NCI-H2081 treated with DMSO at 0.1 percent for 48 hours (cell line): ENCODE measurements at places on chromosomes 3 and 15.

DNA sequence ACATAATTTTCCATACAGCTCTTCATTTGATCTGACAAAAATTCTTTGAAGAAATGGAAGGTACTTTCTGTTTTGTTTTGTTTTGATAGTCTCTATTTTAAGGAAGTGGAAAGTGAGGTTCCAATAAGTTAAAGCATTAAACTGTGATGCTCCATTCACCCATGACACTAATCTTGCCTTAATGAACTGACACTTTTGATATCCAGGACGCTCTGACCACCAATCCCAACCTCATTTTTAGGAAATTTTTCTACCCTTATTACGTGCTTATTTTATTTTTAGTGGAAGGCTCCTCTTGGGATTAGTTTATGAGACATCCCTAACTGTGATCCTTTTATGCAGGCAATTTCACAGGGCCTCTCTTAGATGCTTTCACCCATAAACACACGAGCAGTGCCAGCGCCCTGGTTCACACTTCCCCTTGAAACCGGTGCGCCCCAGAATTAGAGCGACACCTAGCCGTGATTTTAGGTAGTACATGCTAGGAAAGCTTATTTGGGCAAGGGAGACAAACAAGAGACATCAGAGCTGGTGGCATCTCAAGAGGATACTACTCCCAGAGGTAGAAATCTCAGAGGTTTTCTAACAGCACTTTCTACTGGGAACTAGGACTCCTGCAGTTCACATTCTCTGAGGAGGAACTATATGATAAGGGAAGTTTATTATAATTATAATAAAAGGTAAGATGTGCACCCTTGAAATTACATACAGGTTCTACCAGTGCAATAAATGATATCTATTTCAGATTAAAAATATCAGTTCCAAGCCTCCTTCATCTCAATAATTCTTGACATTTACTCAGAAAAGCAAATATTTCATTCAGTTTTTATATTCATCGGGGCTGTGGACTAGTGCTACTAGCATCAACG lies 173.9 kb downstream of the SLC9A9 start:
- DNase-seq, result peak; percentile 58

- DNase-seq, result no peak
Observed at GRCh38 chr15:29736744-29737020, 85.6 kb downstream of the TJP1 start.

GRCh38 chr3:178583963-178584575 lies 47.8 kb downstream of the KCNMB2 start:
- DNase-seq, result peak; percentile 88

- DNase-seq, result no peak
Observed at GRCh38 chr3:125028657-125029056, 27.1 kb downstream of the HEG1 start.

DNA sequence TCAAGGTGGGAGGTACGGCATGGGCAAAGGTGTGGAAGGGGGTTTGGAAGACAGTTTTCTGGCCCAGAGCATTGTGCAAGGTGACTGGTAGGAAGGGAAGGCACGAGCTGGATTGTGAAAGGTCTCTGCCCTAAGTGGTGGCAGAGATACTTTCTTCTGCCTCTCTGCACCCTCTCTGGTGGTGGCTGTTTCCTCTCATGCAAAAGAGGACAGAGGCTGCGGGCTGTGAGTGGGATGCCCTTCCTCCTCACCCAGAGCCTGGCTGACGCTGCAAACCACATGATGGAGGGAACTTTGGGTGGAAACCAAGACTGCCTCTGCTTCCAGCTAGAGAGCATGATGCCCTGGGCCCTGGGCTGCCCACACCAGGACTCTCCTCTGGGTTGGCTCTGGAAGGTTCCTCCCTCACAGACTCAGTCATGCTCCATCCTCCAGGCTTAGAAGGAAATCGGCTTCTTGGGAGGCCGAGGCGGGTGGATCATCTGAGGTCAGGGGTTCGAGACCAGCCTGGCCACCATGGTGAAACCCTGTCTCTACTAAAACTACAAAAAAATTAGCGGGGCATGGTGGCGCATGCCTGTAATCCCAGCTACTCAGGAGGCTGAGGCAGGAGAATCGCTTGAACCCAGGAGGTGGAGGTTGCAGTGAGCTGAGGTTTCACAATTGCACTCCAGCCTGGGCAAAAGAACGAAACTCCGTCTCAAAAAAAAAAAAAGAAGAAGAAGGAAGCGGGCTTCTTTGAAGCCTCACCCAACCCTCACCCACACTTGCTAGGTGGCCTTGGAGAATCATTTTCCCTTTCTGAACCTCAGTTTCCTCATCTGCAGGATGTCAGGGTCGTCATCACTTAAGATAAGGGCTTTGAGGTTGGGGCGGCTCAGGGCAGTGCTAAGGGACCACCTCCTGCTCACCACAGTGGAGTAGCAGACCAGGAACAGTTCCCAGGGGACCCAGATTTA lies 8.3 kb downstream of the PSTPIP1 start:
- DNase-seq, result no peak

DNA sequence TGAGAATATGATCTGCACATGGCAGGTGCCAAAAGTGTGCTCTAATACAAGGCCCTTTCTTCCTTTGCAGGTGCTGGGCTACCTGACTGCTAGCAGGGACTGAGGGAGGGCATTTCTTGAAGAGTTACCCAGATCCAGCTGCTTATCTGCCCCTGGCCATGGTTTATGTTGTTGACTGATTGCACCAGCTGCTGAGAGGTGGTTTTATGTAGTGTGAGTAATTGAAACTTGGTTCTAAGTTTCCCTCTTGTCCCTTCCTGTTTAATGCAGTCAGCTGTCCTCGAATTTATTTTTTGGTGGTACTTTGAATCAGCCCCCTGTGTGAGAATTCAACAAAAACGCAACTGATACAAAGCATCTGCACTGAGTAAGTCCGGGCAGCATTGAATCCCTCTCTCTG lies 288.3 kb upstream of the C2CD4B start:
- no peak for DNase-seq

GRCh38 chr15:66880380-66881155 lies 178.5 kb downstream of the SMAD6 start:
- DNase-seq, result no peak

DNA sequence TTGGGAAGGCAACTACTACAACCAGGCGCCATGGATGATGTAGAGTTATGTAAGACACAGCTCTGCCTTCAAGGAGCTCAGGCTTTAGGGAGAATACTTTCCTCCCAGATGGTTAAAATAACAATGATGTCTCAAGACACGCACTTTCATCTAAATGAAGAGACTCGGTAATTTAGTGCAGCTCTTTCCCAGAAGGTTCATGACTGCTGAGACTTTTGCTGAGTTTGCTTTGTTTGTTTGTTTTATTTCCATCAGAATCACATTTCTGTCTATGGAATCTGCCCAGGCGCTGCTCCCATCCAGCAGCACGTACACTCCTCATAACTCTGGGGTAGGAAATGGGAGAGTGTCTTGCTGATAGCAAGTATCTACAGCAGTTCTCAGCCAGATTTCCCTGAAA lies 33.9 kb upstream of the MEX3B start:
- no peak for DNase-seq

- DNase-seq, result peak; percentile 76
Observed at GRCh38 chr3:185280572-185281365, 26.9 kb upstream of the EHHADH start.

- no peak for DNase-seq
Observed at GRCh38 chr15:66649235-66649984, 52.6 kb upstream of the SMAD6 start.

- no peak for DNase-seq
Observed at GRCh38 chr3:63918321-63918720, 6.1 kb upstream of the SCAANT1 start.

- no peak for DNase-seq
Observed at GRCh38 chr3:16940769-16941700, 56.3 kb downstream of the PLCL2 start.

DNA sequence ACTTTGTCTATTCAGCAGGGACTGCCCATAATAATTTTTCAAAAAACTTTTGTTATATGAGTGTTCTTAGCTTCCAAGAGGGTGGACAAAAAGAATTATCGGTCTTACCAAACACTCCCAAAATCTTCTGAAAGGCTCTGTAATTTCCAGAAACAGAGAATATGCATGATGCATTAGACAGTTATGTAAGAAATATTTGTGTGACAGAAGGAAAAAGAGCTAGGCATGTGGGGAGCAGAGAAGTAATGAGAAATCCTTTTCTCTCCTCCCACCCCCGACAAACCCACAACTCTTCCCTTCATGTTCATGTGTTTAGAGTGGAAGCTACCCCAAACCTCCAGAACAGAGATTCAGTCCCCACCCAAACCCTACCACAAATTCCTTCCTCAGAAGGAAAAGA lies 86.8 kb downstream of the MYO5A start:
- DNase-seq, result no peak

DNA sequence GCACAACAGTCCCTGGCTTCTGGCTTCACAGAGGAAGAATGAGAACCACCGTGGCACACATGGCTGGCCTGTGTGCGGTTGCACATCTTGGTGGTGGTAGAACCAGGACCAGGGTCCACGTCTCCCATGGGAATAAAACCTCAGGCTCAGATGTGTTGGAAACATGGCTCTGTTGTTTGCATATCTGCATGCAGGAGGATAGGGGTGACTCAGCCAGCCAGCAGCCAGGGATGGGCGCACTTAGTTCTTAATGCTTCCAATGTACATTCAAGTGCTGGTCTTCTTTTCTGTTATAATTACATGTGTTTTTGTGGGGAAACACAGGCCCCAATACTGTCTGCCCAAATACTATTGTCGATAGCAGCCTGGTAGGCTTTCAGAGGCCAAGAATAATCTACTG lies 35.8 kb upstream of the BCL2L10 start:
- DNase-seq, result no peak

DNA sequence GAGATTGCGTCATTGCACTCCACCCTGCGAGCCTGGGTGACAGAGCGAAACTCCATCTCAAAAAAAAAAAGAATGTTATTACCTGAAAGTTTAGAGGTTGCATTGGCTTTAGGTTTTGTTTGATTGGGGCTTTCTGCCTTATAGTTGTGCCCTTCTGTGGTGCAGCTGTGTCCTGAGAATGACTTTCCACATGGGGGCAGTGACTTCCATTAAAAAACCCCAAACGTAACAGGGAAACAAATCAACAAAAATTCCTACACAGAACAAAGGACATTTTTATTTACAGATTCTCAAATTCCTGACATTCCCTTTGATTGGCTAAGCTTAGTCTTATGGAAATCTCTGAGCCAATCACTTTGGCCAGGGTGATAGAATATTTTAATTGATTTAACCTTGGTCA lies 154.1 kb upstream of the GPR149 start:
- DNase-seq, result no peak

DNA sequence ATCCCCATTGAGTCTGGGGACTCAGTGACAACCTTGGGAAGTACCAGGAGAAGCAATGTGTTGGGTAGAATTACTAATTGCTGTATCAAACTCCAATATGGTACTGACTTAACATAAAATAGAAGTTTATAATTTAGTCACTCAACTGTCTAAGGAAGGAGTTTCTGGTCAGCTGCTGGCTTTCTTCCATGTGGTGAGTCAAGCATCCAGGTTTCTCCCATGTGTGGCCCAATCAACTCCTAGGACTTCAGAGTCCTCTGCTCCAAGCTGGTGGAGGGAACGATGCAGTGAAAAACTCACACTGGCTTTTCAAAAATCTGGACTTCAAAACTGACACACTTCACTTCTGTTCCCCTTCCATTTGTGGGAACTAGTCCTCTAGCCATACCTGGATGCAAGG lies 25.2 kb downstream of the WNT5A start:
- DNase-seq, result no peak

DNA sequence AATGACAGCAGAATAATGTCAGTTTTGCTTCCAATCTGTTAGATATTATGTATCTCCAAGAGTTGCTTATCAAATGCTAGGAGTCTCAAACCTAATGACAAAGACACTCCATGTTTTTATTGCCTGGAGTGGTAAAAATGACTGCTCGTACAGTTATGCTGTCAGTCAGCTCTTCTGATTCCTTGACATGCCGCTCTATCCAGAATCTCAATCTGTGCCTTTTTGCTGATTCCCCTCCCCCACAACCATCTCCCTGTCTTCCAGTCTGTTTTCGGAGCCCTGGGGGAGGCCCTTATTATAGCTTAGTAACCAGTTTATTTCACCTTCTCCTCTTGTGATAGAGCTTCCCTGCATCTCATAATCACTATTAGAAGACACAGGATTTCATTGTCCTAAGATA lies 2.6 kb downstream of the MKRN2 start:
- no peak for DNase-seq

GRCh38 chr3:78858910-78859309 lies 908.9 kb downstream of the ROBO1 start:
- DNase-seq, result no peak

DNA sequence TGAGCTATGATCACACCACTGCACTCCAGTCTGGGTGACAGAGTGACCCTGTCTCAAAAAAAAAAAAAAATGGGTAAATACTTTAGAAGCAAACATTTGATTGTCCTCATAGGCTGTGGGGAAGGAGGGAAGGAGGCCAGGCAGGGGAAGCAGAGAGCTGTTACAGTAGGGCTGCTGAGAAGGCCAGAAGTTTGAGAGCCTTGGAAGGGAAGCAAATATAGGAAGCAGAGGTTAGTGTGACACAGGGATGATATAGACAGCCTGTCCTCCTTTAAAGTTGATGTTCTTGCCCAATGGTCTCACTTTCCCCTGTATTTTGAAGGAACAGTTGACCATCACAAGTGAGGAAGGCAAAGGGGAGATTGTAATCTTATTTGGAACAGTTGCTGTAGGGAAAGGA lies 5.3 kb upstream of the ALPK3 start:
- DNase-seq, result no peak

- DNase-seq, result no peak
Observed at GRCh38 chr3:37892927-37893600, 31.4 kb downstream of the CTDSPL start.

- DNase-seq, result no peak
Observed at GRCh38 chr15:79990997-79991334, 20.0 kb upstream of the BCL2A1 start.

GRCh38 chr3:119595639-119596334 lies 1.9 kb upstream of the PLA1A start:
- no peak for DNase-seq

- no peak for DNase-seq
Observed at GRCh38 chr15:71800835-71801745, 9.3 kb upstream of the NR2E3 start.

DNA sequence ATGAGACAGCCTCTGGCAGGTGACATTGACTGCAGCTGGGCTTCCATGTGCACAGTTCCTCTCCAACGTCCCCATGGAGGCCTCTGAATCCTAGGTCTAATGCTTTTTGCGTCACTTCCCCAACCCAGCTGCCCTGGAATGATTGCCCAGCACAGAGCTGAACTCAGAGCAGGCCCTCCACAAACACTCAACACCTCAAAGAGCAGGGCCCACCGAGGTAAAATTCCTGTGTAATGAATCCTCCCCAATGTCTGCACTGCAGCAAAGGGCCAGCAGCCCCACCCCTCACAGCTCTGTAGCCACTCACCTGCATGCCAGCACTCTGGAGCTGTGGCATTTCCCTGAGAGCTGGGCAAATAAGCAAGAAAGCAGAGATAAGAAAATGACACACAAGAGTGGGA lies 42.6 kb upstream of the DUSP7 start:
- no peak for DNase-seq

- DNase-seq, result no peak
Observed at GRCh38 chr15:75167588-75168350, 33.9 kb upstream of the C15orf39 start.

- no peak for DNase-seq
Observed at GRCh38 chr15:60594071-60594470, 115.1 kb upstream of the ICE2 start.
